CD8-positive, alpha-beta memory T cell (primary cell): ENCODE measurements at places on chromosomes 3 and 15. TPM values are rescaled to one million over a fixed set of nuclear protein-coding genes. Genes with fewer than 3 reads are reported as not detected.

DNA sequence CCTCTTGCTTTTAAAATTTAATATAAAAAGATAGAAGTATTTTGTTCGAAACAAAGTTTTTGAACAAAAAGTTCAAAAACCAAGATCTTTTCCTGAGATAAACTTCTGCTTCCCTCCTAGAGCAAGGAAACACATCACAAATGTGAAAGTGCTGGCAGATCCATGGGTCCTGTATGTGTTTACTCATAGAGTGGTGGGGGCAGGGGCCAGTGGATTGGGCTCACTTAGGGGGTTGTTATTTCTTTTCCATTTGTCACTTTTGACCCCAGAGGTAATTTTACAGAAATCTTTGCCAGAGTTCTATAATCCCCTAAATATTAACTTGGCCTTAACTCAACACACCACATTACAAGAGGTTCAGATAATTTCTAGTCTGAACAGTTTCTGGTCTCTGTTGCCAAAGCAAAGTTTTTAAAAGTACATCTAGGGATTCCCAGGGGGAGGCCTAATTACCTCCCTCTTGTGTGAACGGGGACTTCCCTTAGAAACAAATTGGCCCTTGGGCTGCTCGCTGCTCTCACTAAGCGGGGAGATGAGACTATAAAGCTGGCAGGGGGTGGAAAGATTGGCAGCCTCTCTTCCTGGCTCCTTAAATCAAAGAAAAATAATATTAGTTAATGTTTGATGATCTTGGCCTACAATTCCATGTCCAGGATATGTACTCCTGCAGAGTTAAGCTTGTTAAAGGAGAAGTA, 66.8 kb upstream of the PTX3 start:
- DNase-seq = no peak

DNA sequence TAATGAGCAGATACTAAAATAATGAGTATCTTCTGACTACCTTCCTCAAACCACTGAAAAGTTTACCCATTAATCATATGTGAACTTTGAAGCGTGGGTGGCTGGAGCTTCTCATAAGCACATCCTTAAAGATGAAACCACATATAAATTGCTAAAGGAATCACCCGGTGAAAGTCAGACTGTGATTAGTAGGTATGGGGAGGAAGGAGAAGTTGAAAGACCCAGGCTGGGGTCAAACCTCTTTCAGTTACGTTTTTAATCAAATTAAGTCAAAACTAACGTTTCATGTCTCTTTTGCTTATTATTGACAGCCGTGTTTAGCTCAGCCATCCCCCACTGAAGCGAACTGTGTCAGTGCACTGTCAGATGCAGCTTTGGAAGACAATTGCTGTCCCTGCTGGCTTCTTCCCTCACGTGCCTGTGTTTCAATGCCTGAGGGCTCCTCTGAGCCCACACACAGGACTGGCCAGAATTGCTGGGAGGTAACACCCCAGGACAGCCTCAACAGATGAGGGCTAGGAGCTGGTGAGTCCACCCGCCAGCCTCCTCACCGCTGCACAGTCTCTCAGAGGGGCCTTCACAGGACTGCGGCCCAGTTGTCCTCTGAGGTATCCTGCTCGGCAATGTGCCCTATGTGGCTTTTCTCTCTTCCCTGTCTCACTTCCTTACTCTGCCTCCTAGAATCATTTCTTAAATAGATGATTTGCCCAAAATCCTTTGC, 29.3 kb upstream of the SH3BP5 start:
- DNase-seq = no peak

GRCh38 chr3:17938313-17938712, 195.9 kb upstream of the TBC1D5 start:
- DNase-seq = no peak

GRCh38 chr3:64225695-64226499, 631 bp upstream of the PRICKLE2 start:
- no peak for DNase-seq

DNA sequence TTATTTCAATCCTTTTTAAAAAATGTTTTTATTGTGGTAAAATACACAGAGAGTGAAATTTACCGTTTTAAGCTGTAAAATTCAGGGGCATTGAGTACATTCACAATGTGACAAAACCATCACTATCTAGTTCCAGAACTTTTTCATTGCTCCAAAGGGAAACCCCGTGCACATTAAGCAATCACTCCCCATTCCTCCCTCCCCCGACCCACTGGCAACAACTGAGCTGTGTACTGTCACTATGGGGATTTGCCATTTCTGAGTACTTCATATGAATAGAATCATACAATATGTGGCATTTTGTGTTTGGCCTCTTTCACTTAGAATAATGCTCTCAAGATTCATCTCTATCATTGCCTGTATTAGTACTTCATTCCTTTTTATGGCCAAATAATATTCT, 45.5 kb upstream of the BOC start:
- DNase-seq = no peak

DNA sequence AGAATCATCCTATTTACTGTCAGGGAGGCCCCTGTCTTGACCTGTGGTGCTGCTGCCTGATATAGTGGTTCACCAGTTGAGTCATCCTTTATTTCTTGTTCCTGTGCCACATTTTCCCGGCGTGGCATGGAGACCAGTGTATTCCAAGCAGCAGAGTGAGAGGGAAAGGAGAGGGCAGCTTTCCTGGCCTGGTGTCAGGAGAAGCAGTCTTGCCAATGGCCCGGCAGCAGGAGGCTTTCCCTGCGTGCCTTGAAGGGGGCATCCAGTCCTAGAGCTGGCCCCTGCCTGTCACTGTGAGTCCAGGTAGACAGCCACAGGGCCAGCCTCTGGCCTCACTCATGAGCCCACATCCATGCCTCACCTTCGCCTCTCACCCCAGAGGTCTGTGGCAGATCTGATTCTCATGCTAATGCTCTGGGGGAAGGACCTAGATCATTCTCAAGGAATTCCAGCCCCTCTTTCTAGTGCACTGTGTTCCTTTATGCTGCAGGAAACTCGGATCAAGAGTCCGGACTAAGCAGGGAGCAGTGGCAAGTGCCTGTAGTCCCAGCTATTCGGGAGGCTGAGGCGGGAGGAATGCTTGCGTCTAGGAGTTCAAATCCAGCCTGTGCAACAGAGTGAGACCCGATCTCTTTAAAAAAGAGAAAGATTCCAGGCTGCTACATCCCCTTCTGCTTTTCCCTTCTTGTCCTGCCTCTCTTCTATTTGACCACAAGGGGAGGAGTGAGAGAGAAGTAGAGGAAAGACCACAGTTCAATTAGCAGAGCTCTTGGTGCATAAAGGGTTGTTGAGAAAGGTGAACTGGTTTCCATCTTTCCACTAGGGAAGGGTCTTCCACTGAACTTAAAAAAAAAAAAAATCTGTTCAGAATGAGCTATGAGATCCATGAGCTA, 66.8 kb upstream of the HACD2 start:
- no peak for DNase-seq

DNA sequence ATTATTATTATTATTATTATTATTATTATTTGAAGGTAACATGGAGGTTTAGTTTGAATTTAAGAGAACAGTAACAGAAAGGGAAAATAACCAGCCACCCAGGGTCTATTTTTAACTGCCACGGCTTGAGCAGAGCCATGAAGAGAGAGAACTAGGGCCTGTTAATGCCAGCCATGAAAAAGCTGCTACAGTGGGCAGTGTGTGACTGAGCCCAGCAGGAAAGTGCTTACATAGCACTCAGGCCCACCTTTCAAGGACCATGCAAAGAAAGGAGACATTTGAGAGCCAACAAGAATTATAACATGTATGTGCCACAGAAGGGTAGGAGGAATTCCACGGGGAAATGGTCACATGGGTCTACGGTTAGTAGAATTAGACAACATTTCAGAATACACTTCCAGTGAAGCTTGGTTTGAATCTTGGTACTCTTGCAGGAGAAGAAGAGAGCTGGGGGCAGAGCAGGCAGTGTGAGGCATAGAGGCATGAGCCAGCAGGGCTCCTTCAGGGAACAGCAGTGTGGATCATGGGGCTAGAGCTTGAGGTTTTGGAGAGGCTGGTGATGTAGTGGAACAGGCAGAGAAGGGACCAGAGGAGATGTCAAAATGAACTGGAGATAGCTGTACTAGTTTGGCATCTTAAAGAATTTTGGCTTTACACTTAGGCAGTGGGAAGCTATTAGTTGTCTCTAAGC, 140.7 kb downstream of the CMSS1 start:
- no peak for DNase-seq

TMCO5A gene
- total RNA-seq = not detected

ROBO2 gene
- total RNA-seq = not detected

LTF gene
- not detected for total RNA-seq
